ENCODE measurements at places on chromosomes 1 and 21.

GRCh38 chr1:158324395-158324794 lies 6.9 kb downstream of the CD1B start:
- no peak for DNase-seq

GRCh38 chr21:20639026-20639425 lies 359.2 kb upstream of the NCAM2 start:
- no peak for DNase-seq

DNA sequence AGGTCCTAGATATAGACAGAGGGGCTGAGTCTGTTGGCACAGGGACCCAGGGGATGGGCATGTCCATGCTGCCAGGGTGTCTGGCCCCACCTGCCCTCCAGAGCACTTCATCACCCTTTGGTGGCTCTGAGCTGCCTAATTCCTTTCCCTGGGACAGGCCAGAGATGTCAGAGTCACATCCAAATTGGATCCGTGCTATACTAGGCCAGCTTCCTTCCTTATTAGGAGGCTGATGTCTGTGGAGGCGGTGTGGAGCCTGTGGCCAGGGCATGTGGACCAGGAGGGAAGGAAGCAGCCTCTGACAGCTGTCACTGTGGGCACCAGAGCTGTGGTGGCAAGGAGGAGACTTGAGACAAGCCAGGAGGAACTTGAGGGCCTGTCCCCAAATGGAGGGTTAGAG lies 77.7 kb upstream of the TMEM51 start:
- DNase-seq: no peak

- no peak for DNase-seq
These were observed 749 bp upstream of the GLUL start for GRCh38 chr1:182392050-182393028.

GRCh38 chr1:82160036-82160435 lies 359.3 kb downstream of the ADGRL2 start:
- DNase-seq: no peak

DNA sequence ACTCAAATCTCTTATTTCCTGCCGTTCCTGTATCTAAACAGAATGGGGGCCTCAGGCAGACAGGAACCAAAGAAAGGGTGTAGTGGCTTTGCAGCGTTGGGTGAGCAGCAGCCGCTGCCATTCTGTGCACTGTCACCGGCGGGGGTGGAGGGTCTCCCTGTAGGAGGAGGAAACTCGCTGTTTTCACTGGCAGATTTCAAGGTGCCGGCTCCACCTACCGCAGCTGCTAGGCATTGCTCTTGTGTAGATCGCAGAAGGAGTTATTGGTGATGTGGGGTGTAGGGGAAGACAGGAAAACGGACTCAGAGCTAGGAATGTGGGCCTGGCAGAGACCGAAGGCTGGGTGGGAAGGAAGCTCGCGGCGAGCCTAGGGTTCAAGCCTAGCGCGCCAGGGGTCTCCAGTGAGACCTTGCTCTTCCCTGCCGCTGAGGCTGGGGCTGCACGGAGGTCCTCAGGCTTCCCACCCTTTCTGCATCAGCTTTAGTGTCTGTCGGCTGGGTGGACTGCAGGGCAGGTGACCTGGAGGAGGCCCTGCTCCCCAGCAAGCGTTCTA lies 20.8 kb downstream of the ATP5PO start:
- peak; percentile 62 for DNase-seq

- DNase-seq: no peak
These were observed 17.1 kb upstream of the EPHA2 start for GRCh38 chr1:16172964-16173446.

- no peak for DNase-seq
These were observed 15.2 kb downstream of the SLC27A3 start for GRCh38 chr1:153790313-153790965.

DNA sequence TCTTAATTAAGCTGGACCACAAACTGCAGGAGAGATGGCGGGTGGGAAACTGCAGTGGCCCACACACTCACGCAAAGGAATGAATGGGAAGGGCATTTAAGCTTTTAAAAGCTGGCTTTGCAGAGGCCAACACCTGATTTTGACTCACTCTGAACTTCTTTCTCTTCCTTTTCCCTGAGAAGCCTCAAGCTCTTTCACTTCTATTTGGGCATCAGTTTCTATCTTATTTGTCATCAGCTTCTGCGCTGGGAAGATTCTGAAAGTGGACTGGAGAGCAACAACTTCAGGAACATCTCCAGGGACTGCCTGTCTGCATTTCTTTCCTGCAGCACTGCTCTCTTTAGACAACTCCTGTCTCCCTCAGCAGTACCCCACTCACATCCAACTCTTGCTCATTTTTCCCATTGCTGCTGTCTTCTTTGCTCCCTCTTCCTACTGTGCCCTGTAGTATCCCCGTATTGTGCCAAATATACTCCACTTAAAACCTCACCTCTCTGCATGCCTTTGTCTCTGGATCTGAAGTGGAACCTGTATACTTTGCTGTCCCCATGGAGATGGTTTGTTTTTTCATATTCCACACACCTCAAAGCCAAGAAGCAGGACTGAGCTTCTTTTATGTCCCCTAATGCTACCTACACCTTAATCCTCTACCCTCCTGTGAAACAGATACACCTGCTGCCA lies 143.3 kb upstream of the JUN start:
- no peak for DNase-seq

DNA sequence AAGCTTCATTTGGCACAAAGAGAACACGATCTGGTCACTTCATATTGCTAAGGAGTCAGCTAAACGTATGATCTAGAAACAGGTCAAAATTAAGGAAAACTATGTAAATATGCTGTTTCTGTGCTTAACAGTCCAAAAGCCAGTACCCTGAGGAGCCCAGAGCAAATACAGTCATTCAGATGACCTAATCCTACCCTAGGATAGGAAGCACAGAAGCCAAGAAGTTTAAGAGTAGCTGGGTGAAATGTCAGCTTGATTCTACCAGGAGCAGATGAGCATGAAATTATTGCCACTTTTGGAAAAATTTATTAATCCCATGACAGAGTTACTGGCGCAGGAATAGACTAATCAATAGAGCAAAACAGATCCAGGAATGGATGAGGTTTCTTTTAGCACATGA lies 18.3 kb downstream of the SORT1 start:
- DNase-seq: no peak

GRCh38 chr1:34113887-34114286 lies 51.1 kb downstream of the CSMD2 start:
- peak; percentile 42 for DNase-seq

DNA sequence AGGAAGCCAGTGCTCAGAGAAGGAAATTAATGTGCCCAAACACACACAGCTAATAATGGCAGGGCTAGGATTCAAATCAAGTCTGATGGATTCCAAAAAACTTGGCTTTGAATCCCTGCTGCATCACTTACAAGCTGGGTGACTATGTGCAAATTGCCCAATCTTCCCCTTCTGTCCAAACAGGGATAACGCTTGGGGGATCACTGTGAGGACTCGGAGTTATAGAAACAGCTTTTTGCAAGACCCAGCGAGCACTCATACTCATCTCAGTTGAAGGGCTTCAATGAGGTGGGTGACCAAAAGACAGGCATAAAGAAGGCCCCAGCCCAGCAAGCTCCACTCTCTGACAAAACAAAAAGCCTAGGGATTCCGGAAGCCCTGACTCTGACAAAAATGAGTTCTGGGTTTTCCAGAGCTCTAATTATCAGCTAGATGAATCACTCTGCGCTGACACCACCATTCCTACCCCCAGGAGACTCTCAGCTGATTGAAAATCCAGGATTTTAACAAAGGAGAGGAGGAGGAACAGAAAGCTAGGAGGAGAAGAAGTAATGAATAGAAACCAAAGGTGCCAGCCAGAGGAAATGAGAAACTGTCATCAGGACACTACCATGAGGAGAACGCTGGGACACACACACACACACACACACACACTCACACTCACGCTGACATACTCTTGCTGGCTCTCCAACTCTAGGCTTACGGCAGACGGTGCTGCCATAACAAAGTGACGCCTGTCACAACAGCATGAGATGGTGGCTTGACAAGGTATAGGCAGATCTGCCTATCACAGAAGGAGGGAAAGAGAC lies 1.6 kb upstream of the STK40 start:
- DNase-seq: peak; percentile 63

DNA sequence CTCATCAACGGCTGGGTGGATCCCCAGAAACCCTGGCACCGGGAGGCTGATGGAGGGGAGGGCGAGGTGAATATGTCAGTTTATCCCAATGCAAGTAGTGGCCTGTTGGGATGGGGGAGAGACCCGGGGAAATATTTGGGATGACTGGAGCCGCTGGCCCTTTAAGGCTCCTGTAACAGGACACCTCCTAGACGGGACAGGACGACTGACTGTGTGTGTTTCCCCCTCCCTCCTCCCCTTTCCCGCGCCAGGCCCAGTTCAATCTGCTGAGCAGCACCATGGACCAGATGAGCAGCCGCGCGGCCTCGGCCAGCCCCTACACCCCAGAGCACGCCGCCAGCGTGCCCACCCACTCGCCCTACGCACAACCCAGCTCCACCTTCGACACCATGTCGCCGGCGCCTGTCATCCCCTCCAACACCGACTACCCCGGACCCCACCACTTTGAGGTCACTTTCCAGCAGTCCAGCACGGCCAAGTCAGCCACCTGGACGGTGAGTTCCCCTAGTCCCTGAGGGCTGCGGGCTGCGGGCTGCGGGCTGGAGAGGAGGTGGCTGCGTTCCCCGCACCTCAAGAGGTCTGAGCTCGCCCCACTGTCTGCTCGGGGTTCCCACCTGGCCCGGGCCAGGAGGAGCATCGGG lies 44.8 kb upstream of the CCDC27 start:
- DNase-seq: no peak

- DNase-seq: no peak
These were observed 18.9 kb upstream of the OR10J5 start for GRCh38 chr1:159554696-159555095.

- DNase-seq: no peak
These were observed 415.7 kb upstream of the DAB1 start for GRCh38 chr1:57839526-57839925.

GRCh38 chr1:175479521-175480342 lies 263.7 kb downstream of the TNR start:
- no peak for DNase-seq

GRCh38 chr1:237179503-237179902 lies 137.5 kb downstream of the RYR2 start:
- DNase-seq: no peak

DNA sequence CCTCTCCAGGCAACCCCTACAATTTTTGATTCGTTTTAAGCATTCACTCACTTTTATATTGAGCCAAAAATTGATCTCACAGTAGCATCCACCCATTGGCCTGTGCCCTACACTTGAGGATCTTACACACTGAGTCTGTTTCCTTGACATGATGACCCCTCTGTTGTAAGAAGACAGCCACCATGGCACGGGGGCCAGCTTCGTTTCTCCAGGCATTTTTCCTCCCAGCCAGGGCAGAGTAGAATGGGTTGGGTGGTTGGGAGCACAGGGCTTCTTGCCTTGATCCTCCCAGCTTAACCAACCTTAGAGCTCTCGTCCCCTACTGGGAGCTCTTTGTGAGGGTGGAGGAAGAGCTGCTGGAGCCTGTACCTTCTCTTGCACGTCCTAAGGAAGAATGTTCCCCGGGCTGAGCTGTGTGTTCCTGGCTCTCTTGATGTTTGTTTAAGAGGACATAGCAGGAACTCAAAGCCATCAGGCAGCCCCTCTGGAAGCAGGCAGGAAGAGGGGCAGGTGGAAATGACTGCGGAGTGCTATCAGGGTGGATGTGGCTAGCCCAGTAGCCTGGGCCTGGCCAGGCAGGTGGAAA lies 213.2 kb upstream of the TMEM51 start:
- no peak for DNase-seq

- DNase-seq: no peak
These were observed 2.3 kb downstream of the OVAAL start for GRCh38 chr1:180560868-180561600.

DNA sequence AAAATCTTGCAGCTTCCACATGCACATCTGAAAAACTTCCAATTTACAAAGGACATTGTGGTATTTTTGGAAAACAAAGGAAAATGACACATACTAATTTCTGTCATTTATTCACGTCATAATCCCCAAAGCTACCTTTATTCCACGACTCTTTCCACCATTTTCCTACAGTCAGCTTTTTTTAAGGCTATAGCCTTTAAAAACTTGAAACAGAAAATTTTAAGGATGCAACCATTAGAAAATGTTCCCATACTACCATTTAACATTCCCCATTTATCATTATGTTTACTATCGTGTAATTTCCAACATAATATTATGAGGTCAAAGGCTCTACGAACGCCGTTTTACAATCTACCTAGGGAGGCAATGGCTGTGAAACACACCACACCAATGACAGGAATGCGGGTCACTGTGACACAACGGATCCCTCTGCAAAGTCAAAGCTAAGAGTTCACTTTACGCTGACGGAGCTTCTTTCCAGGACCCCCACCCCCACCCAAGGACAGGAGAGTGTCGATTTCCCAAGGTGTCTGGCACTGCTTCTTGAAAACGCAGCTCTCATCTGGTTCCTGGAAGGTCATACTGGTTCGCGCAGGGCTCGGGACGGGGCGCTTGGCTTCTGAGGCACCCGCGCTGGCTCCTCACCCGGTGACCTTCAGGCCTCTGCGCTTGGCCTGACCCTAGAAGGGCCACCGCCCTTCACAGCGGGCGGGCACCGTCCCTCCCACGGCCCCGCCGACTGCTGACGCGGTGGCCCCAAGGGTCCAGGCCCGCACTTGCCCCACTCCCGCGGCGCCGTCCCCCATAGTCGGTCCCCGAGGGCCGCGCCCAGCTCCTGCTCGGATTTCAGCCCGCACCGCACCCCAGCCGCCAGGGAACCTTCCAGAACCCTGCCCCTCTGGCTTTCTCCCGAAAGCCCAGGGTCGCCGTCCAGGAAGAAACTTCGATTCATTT lies 50.5 kb upstream of the ATF3 start:
- no peak for DNase-seq

DNA sequence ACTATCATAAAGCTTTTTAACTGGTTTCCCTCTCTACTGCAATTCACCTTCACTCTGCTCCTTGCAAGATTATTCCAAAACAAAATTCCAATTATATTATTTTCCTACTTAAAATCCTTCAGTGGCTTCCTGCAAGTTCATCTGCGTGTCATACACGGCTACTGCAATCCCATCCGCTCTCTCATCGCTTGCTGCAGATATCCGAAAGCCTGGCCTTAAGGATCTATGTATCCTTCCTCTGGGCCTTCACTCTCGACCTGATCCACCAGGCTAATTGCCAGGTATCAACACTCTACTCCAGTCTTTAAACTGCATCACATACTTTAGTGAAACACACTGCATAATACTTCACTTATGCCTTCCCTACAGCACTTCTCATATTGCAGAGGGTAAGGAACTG lies 44.0 kb downstream of the VAV3 start:
- DNase-seq: no peak

DNA sequence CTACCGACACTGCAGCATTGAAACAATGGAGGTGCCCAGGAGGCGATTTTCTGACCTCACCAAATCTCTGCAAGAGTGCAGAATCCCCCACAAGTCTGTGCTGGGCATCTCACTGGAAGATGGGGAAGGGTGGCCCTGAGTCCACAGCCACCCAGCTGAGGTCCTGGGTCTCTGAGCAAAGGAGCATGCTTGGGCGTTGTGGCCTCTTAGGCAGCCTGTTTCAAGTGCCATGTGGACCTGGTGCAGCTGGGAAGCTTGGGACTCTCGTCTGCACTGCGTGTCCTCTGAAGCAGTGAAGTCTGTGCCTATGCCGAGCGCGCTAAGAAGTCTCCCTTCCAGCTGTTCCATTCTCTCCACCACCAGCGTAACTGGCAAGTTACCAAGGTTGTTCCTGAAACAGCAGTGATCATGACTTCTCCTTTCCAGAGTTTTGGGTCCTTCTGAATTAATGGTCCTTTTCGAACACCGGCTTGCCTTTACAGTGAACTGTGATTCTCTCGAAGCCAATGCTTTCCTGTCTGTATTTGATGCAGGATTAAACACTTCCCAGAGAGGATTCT lies 5.0 kb upstream of the PLA2G2C start:
- no peak for DNase-seq
